A375 (cell line): ENCODE measurements at places on chromosomes 16 and 17. TPM values are rescaled to one million over a fixed set of nuclear protein-coding genes. Genes with fewer than 3 reads are reported as not detected.

Gene CRYBA1
- not detected in 2 replicates for total RNA-seq

Gene MVD
- total RNA-seq, result 14.1 and 17.1 TPM in 2 replicates

Gene KRT36
- total RNA-seq, result not detected in 2 replicates

Gene SRCIN1
- 4.2 TPM in 2 replicates for total RNA-seq

Gene GINS3
- total RNA-seq, result 16.1 and 16.2 TPM in 2 replicates

Gene CDRT4
- 0.72 and 1.4 TPM in 2 replicates for total RNA-seq

Gene SPOP
- total RNA-seq, result 31.8 and 41.0 TPM in 2 replicates

Gene THOC6
- 63.8 and 65.4 TPM in 2 replicates for total RNA-seq

Gene IKZF3
- 0.08 and 0.29 TPM in 2 replicates for total RNA-seq

Gene ARSG
- 2.9 and 3.8 TPM in 2 replicates for total RNA-seq

Gene RCVRN
- 0.11 and 1.2 TPM in 2 replicates for total RNA-seq
